ENCODE measurements at places on chromosomes 12 and 14.

- peak; percentile 65 for DNase-seq
Measured at GRCh38 chr12:47808050-47808449, 11.7 kb downstream of the HDAC7 start.

- DNase-seq: peak; percentile 16
Measured at GRCh38 chr14:73943083-73943482, 6.8 kb downstream of the FAM161B start.

- no peak for DNase-seq
Measured at GRCh38 chr14:96602186-96602585, 100.0 kb downstream of the PAPOLA start.

DNA sequence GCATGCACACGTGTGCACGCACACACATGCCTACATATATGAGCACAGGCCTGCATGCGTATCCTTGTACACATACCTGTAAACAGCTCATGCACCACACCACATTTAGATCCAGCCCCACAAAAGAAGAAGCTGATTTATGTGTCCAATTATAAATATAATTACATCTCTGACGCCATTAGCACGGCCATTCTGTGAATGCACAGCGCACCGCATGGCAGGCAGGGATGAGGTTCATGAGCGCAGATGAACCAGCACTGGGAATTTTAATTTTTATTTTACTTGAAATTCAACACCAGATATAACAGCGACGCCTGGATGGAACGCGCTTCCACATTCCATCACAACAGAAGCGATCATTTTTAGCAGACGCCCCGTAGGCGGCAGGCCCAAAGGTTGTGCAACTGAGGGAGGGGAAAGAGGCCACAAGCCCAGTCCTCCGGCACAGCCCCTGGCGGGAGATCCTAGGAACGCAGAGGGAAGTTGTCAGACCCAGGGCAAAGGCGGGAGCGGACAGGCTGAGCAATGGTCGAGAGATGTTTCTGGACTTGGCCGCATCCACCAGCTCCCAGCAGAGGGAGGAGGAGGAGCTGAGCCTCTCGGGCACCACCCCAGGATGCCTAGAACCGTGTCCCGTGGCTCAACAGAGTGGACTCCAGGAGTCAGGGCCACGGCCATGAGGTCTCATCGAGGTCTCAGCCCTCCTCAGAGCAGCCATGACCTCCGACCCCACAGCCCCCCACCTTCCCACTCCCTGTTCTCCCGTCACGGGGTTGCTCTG lies 37.9 kb upstream of the GALNT9 start:
- no peak for DNase-seq

DNA sequence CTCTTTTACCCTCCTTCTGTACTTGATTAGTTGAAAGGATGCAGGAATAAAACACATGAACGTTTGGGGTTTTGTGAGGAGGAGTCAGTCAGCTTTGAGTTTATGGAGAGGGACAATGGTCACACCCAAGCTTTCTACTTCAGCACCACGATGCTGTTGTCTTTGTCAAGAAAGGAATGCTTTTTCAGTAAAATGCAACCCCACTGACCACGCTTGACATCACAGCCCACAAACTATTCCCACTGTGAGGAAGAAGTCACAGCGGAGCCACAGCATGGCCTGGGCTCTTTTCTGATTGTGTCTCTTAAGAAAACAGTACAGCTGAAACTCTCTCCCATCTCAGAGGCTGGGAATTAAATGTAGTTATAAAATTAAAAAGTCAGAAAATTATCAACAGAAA lies 135.2 kb downstream of the APAF1 start:
- peak; percentile 47 for DNase-seq

DNA sequence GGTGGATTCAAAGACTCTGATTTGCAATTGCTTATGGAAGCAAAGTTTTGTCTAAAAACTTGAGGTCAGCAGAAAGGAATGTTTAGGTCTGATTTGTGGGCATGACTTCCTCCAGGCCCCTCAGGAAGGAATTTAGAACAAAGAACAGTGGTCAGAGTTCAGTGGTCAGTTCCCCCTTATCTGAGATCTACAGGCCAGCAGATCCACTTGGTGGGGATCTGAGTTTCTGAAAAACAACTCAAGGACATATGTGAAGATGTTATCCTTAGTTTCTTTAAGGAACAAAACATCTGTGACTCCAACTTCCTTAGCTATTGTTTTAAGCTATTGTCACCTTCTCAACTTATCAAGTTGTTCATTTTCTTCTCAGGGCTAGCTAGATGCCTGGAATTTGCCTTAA lies 28.0 kb upstream of the NAA30 start:
- DNase-seq: peak; percentile 5

DNA sequence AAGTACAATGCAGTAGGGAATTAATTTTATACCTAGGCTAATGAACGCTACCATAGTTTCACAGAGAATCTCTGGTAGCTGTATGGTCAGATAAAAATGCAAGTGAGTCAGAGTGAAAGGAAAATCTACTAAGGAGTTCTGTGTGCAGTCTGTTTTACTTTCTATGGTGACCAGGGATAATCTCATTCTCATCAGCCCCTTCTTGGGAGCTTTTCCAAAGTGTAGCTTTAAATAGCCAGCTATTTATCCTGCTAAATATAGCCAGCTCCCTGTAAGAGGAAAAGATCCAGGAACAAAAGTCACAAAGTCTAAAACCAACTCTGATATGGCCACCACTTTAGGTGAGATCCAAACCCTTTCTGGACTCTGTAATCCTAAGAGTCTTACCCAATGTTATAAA lies 75.5 kb downstream of the TMEM116 start:
- DNase-seq: peak; percentile 49

DNA sequence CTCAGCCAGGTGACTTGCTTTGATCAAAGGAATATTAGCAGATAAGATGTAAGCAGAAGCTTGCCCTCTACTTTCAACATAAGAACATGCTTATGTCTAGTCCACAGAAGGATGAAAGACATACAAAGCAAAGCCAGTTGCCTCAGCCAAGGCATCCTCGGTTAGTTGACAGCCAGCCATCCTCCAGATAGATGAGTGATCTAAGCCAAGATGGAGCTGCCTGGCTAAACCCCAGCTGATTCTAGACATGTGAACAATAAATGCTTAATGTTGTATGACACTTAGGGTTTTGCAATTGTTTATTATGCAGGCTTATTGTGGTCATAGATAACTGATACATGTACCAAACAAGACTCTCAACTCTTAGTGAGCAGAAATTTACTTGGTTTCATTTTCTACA lies 157.6 kb upstream of the TMTC2 start:
- DNase-seq: no peak

- DNase-seq: no peak
Measured at GRCh38 chr14:101588990-101589389, 27.7 kb downstream of the DIO3 start.

GRCh38 chr12:119803381-119803791 lies 73.7 kb downstream of the CIT start:
- DNase-seq: peak; percentile 73

- no peak for DNase-seq
Measured at GRCh38 chr12:115455268-115455681, 771.3 kb upstream of the TBX3 start.

DNA sequence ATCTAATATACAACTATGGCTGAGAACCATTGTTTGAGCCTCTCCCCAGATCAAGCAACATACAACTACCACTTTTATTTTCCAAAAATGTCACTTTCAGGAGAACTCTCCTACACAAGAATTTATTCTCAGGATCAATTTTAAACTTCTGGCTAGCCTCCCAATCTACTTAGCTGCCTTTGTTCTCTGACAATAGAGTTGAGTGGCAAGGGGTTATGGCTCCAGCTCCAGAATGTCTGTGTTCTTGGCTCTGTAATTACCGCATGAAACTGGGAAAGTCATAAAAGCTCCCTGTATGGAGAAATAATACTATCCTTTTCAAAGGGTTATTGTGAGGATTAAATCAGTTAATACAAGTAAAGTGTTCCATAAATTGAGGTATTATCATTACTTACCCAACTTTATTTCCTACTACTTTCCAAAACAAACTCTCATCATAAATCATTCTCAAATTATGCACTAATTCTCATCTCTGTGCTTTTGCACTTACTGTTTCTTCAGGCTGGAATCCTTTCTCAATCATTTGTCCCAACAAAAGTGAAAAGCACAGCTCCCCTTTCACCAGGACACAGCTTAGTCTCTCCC lies 121.9 kb downstream of the GARIN6 start:
- DNase-seq: no peak

DNA sequence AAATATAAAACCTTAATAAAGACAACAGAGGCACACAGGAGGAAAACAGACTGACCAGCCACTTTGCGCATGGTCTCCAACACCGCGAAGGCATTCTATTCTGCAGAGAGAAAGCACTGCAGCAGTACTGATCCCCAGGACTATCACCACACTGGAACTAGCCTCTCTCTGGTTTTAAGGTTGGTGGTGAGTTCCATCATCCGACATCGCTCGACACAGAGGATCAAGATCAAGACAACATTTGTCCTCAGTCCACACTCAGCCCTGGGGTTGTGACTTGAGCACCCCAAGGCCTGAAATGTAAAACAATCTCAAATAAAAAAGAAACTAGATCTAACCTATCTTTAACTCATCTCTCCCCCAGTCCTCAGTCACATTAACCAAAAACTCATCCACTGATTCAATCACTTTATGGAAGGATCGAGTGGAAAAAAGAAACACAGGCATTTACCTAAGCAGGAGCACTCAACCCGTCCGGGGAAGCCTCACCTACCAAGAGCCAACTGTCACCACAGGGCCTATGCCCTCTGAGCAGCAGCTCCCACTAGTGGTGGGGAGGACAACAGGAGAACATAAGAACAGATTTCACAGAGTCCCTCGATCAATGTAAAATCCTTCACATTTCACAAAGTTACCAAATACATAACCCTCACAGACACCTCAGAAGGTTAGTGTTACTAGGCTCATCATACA lies 17.7 kb downstream of the STXBP6 start:
- no peak for DNase-seq

DNA sequence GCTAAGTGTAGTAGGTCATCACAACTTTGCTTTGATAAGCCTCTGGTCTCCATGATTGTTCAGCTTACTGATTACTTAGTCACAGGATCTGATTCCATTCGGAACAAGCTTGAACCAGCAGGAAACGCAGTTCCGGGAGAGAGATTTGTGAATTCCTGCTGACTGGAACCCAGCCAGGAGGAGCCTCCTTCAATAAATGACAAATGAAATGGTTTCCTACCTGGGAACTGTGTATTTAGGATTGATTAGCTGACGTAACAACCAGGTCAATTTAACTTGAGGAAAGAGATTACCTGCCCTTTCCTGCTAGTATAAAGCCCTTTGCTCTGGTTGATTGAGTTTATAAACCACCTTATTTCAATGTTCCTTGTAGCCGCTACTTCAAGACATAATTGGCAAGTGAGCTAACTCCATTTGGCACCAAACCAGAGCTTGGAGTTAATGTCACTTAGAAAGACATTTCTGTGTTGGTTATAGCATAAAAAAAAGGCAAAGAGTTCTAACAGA lies 35.1 kb upstream of the KCNH3 start:
- DNase-seq: peak; percentile 68

- no peak for DNase-seq
Measured at GRCh38 chr14:21059842-21060613, 2.4 kb downstream of the RNASE8 start.

DNA sequence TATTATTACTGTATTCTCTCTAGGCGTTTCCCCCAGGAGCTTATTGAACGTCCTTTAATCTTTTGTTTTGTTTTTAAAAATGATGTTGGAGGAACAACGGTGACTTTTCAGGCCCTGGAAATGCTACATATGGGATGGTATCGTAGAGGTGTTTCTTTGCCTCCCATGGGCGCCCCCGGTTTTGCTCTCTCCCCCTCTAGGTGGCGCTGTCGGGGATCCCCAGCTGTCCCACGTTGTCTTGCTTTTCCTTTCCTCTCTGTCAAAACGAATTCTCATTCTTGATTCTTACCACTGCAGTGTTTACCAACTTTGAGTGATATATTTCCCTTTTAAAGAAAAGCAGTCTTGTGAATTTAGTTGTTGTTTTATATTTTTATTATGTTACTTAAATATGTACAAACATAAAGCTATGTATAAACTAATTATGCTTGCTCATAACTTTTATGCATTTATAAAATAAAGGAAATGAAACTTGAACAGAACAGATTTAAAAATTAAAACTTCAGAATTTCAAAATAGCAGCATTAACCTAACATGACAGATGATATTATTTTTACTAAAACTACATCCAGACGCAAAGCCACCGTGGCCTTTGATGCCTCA lies 171.9 kb downstream of the RGS6 start:
- DNase-seq: no peak

GRCh38 chr14:106317593-106317992 lies 791.2 kb downstream of the TMEM121 start:
- DNase-seq: no peak

DNA sequence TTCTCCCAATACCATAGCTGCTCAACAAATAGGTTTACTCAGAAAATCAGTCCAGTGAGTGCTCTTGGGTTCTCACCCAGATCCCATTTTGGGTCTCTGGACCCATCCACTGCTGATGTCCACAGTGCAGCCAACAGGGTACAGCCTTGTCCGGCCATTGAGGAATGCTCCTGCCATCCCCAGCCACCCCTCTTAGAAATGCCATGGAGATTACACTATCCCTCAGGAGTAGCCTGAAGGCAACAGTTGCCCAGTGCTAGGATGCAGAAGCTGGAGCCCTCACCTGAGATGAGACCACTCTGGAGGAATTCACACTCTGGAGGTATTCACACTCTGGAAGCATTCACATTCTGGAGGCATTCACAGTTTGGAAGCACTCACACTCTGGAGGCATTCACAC lies 958.8 kb upstream of the TMEM132C start:
- DNase-seq: no peak

- no peak for DNase-seq
Measured at GRCh38 chr14:87260460-87260859, 732.5 kb downstream of the GALC start.

DNA sequence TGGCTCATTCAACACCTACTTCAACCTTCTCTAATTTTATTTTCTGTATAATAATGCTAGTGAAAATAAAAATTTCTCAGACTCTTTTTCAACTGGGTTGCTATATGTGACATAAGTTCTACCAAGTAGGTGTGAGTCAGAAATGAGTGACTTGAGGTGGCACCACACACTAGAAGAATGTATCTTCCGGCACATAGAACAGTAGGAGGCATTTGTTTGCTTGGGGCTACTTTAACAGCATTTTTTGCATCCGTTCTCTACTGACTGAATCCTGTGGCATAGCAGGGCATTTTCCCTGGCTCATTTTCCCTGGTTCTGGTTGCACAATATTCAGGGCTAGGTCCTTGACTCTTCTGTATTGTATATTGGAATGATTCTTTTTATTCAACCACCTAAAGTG lies 194.0 kb upstream of the SLC16A7 start:
- no peak for DNase-seq

DNA sequence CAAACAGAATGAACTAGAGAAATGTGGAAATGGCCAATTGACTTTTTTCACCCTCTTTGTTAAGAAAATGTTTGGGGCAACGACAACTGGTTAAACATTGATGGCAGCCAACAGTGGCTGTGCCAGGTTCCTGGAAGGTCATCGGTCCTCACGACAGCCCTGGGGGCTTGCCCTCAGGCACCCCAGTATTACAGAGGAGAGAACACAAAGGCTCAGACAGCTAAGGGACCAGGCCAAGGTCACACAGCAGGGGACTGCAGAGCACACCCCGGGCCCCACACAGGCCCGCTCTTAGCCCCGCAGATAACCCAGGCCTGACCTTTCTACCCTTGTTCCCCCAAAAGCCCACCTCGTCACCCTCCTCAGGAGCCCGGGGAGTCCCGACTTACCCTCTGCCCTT lies 1.3 kb downstream of the TRPV4 start:
- DNase-seq: no peak

Data from astrocyte of the spinal cord (primary cell).